ENCODE measurements at places on chromosomes 7 and 10.
A peak's percentile ranks its signal among the peaks of the same experiment; 100 is the strongest.

DNA sequence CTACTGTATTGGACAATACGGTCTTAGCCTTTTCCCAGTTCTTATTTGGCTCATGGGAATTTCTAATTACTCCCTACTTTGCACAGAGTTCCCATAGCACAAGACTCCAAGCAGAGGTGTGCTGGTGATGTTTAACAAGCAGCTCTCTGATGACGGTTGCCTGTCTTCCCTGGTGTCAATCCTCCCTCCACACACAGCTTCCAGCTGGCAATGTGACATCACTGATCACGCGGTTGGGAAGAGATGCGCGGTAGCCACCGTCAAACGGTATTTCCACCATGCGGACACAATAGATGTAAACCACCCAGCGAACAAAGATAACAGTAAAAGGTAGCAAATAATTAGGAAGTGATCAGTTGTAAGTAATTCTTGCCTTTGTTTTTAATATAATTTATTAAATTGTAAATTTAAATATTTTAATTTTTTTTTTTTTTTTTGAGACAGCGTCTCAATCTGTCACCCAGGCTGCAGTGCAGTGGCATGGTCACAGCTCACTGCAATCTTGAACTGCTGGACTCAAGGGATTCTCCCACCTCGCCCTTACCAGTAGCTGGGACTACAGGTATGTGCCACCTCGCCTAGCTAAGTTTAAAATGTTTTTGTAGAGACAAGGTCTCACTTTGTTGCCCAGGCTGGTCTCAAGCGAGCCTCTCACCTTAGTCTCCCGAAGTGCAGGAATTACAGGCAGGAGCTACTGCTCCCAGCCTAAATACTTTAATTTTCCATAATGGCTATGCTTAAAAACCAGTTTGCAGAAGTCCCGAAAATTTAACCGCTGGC is 36.3 kb upstream of the IL15RA start:
- no peak for DNase-seq

DNA sequence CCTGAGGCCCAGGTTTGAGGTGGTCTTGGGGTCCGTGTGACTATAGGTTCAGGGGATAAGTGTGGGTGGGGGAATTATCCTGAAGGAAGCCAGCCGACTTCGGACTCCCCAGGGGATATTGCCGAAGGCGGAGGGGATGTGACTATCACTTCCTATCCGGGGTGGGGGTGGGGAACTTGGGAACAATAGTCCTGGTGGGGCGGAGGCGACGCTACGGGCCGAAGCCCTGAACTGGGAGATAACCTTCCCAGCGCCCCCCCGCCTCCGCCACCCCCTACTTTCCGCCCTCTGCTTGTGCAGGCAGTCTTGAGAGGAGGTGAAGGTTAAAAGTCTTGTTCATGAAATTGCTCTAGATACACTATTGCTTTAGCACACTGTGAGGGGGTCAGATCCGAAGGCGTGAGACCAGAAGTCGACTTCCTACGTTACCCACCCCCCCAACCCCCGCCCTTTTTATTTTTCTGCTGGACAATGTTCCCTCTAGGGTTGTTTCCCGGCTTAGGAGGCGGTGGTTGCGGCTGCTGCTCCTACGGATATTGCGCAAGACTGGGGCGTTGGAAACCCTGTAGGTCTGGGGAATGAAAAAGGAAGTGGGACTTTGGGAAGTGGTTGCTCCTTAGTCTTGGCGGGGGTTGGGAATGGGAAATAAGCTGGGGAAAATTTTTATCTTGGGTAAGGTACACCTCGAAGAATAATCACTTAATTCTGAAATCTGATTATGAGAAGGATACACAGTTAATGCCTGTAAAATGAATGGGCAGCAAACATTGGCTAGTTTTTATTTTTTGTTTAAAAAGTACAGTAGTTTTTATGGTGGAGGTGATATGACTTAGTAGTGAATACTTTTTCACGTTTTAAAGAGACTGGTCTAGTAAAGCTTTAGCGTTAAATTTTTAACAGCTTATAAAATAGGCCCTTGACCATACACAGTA is 1.5 kb downstream of the PTPN12 start:
- DNase-seq = peak; percentile 78

DNA sequence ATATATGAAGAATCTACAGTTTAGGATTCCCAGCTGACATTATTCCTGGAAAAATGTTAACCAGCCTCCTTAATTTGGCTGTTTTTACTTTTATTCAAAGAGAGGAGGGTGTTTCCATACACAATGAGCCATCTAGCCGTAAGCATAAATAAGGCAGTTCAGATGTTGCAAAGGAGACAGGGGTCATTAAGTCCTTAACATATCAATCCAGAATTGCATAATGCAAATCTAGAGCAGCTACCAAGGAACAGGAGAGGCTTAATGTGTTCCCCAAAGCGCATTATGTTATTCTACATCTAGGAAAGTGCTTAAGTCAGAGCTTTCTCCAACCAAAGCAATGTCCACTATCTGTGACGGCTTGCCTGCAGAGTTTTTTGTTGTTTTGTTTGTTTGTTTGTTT is 32.4 kb upstream of the TCF7L2 start:
- DNase-seq = no peak

DNA sequence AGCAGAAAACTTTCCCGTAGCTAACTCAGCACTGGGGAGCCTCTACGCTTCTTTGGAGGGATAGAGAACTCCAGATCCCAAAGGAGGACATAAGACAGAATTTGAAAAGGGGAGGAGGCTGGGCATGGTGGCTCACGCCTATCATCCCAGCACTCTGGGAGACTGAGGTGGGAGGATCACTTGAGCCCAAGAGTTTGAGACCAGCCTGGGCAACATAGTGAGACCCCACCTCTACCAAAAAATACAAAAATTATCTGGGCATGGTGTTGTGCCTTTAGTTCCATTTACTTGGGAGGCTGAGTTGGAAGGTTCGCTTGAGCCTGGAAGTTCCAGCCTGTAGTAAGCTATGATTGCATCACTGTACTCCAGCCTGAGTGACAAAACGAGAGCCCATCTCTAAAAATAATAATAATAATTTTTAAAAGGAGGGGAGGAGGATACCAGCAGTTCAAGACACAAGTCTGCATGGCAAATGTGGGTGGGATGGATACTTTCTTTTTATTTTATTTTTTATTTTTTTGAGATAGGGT is 165.9 kb upstream of the SH2B2 start:
- no peak for DNase-seq

DNA sequence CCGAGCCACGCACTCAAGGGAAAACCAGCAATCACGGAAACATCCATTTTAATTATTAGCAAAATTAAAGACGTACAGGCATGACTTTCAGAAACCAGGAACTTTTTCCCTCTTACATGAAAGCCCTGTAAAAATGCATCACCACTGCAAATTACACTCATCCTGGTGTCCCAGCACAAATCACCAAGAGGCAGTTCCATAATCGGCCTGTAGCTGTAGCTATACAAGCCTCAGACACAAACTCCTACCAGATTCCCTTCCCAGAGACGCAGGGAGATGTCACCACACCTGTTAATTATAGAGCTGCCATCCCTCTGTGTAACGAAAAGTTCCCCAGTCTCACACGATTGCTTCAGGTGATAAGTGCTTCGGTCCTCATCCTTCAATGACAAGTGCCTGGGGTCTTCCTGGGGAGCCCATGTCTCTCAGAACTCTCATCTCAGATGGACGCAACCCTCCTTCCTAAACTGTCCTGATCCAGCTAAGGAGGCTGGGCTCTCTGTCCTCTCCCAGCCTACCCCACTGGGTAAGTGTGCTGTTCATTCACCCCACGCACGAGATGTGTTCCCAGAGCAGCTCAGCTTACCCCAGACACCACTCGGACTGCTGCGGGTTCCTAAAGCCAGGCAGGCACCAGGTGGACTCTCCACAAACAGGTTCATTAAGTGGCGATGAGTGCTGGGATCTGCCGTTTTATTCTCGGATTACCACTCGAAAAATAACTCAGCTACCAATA is 5.9 kb downstream of the FGFR2 start:
- no peak for DNase-seq

DNA sequence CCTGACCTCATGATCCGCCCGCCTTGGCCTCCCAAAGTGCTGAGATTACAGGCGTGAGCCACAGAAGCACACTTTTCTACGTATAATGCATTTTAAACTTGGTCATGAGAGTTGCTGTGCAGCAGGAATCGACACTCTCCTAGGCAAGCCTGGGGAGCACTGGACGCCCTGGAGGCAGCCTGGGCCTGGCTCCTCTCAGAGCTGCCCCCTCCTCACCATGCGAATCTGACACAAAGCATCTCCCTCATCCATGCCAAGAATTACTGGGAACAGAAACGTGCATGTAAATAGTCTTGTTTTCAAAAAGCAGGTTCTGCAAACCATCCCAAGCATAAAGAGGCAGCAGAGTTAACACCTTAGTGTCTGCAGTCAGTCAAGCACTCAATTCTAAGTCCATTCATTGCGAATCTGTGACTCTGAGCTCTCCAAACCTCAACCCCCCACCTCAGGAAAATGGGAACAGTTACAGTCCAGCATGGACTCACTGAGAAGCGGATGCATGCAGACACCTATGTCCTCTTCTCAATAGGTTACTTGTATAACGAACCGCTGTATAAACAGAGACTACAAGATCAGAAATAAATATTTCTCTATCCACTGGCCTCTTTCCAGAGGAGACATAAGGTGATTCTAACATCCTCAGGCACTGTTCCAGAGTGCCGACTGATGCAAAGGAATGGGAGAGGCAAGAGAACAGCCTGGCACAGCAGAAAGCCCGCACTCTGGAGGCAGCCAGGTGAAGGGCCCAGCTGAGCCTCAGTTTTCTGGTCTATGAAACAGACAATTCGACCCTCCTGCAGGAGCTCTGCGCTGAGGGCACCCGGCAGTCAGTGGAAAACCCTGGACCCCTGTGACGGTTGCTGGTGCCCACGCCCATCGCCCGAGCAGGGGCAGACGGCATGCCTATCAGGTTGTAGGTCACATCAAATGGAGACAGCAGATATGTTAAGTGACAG is 68.9 kb downstream of the MAD1L1 start:
- peak; percentile 29 for DNase-seq

DNA sequence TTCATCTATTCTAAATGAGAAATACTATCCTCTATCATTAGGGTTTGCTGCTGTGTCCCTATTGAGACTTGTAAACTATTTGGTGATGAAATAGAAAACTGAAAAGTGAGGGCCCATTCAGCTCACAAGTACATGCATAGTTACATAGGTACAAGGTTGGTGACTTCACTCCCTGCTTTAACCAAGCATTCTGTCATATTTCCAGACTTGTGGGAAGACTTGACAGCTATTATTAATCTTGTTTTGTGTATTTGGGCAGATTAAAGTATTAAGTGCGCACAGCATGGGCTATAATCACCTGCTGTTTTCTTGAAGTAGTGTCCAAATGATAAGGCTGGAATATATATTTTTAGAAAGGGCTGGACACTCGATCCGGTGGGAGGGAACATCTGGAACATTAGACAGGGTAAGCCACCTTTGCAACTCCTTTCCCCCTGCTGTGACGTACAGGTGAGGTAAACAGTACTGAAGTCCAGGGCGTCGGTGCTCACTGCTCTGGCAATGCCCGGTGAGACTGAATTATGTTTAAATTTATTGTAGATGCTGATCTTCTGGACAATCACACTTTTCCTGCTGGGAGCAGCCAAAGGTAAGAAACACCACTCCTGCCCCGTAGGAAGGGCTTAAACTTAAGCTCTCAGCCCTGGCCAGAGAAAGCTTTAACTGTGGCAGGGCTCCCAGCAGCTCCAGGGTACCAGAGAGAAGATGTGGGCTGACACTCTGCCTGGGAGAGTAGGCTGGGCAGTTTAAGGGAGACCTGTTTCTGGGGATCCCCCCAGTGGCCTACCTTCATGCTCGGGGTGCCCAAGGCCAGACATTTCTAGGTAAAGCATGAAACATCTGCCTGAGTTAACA is at the start of gene PNLIPRP1:
PNLIPRP1 (plus strand) TSS at position 370 of the 855 bp plus-strand sequence; CDS start at position 541, 171 bp downstream.
- no peak for DNase-seq

DNA sequence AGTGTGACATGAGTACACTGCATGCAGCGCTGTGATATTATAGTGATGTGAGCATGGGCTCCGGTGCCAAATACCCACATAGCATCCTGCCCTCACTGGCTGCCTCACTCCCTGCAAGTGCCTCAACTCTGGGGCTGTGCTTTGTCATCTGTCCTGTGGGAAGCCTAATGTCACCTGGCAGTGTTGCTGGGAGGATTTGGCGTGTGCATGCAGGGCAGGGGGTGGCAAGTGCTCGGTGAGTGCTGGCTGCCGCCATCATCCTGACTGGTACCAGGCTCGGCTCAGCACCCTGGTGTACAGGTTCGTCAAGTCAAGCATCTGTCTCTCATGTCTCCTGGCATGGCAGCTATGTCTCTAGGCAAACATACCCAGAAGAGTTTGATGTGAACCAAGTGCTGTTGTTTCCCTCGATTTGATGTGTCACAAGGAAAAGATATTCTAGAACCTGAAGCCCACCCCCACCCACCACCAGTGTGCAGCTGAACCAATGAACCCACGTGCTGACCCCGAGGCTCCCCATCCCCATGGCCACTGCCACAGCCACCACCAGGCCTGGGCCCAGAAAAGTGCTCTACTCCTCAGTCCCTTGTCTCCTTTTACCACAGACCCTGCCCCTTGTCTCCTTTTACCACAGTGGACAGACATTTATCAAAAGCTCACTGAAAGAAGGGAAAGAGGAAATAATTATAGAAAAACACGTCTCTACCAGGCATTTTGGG is 135.8 kb downstream of the MAPK8 start:
- peak; percentile 33 for DNase-seq

- DNase-seq = no peak
These were observed 13.1 kb downstream of the PHKG1 start for GRCh38 chr7:56079450-56080185.

GRCh38 chr10:30456266-30456665 is 22.3 kb downstream of the MAP3K8 start:
- no peak for DNase-seq

DNA sequence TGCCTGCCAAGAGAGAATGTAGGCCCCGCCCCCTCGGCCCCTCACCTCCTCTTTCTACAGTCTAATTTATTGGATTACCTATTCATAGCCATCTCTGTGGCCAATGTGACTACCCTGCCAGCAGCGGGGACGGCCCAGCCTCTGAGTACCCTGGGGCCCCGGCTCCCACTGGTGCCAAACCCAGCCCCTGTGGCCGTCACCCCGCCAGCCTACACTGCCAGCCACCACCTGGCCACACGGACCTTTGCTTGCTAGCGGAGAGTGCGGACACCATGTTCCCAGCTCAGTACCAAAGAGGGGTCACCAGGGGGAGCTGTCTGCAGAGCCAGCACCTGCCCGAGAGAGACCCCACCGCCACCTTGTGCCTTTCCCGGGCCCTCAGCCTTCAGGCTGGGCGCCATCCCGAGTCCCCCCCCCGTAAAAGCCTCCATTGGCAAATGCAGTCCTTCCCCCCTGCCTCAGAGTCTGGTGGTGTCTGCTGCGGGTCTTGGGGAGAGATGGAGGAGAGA is 511.1 kb downstream of the ZNF37A start:
- DNase-seq = no peak

- DNase-seq = no peak
These were observed 96.6 kb downstream of the MKLN1 start for GRCh38 chr7:131424219-131424822.
